IPS DF 19.7 (cell line): ENCODE measurements at places on chromosomes 13 and 19.

GRCh38 chr19:5074407-5074806 lies 105.5 kb downstream of the KDM4B start:
- DNase-seq, result no peak

DNA sequence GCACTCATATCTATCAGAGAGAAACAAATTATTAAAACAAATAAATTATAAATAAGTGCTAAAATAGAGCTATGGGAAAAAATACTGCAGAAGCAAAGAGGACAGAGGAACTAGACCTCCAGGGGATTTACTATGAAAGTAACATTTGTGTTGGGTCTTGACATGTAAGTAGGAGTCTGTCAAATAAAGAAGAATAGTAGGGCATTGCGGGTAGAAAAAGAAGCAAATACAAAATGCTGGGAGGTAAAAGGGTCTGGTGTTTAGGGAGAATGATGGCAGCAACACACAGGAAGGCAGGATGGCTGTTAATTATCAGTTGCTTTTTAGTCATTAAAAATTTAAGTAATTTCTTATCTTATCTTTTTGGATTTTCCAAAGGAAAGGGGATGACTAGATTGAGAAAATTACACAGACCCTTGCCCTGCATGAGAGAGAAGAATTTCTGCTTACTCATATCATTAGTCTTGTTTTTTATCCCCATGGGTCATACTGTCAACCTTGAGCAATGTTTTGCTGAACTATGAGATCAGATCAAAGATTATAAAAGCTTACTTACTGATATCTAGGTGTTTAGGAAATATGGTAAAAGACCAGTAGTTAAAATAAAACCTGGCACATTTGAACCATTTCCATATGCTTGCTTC lies 472.7 kb downstream of the DIAPH3 start:
- no peak for DNase-seq

DNA sequence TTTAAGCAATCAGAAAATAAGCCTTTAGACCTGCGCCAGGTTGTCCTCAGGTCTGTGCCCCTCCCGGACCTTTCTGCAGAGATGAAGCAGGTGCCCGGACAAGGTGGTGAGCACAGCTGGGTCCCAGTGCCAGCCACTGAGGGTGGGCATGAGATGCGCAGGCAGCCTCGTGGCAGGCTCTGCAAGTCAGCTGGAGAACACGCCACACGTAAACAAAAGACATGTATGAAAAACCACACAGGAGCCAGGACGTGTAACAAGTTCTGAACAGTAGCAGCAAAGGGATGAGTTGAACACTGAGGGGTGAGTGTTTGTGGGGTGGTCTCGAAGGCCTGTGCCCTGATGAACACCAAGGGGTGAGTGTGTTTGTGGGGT lies 68.8 kb upstream of the MCF2L start:
- no peak for DNase-seq

- no peak for DNase-seq
These were observed 11.0 kb downstream of the TMEM272 start for GRCh38 chr13:51833980-51834379.

- no peak for DNase-seq
These were observed 8.1 kb downstream of the ZNF766 start for GRCh38 chr19:52277471-52277870.

- DNase-seq, result no peak
These were observed 7.2 kb downstream of the GADD45B start for GRCh38 chr19:2483084-2483483.

- DNase-seq, result no peak
These were observed 857.4 kb downstream of the OLFM4 start for GRCh38 chr13:53885997-53886396.

GRCh38 chr19:5460748-5461147 lies 5.5 kb downstream of the ZNRF4 start:
- DNase-seq, result no peak

DNA sequence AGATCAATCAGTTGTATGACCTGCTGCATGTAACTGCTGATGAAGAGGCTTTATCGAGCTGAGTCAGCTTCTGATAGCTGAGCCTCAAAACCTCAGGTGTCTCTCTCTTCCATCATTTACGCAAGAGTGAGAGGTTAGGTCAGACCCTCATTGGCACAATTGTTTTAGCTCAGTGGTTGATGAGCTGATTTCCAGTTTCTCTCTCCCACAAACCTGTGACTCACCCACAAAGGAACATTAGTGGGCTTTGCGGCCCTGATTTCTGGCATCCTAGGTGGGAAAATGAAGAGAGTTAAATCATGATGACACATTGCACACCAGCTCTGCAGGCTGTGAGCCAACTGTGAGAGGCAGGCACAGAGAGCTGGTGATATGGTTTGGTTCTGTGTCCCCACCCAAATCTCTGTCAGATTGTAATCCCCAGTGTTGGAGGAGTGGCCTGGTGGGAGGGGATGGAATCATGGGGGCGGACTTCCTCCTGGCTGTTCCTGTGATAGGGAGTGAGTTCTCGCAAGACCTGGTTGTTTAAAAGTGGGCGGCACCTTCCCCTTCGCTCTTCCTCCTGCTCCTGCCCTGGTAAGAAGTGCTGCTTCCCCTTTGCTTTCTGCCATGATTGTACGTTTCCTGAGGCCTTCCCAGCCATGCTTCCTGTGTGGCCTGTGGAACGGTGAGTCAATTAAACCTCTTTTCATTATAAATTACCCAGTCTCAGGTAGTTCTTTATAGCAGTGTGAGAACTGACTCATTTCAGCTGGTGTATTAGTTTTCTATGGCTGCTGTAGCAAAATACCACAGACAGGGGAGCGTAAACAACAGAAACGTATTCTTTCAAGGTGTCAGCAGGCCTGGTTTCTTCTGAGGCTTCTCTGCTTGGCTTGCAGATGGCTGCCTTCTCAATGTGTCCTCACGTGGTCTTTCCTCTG lies 33.5 kb upstream of the TMTC4 start:
- no peak for DNase-seq

DNA sequence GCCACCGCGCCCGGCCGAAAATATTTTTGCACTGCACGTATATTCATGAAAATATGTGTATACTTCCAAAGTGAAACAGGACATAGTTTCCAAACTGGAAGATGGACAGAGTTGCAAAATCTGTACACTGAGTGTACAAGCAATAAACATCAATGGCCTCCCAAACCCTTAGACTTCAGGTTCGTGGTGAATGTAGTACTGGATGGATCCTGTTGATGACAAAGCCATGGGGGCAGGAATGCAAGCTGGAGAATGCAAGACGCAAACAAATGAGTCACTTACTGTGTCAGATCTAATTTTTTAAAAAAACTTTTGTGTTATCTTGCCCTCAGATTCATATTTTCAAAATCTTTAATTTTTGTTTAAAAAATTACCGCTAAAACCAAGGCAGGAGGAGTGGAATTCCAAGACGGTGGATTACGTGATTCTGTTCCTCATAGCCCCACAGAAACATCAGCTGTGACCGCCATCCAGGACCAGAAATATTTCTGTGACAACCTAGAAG lies 12.7 kb upstream of the LILRA2 start:
- DNase-seq, result no peak

GRCh38 chr13:98771838-98772611 lies 19.6 kb upstream of the SLC15A1 start:
- no peak for DNase-seq

GRCh38 chr13:44617648-44618047 lies 41.5 kb upstream of the TSC22D1 start:
- no peak for DNase-seq

DNA sequence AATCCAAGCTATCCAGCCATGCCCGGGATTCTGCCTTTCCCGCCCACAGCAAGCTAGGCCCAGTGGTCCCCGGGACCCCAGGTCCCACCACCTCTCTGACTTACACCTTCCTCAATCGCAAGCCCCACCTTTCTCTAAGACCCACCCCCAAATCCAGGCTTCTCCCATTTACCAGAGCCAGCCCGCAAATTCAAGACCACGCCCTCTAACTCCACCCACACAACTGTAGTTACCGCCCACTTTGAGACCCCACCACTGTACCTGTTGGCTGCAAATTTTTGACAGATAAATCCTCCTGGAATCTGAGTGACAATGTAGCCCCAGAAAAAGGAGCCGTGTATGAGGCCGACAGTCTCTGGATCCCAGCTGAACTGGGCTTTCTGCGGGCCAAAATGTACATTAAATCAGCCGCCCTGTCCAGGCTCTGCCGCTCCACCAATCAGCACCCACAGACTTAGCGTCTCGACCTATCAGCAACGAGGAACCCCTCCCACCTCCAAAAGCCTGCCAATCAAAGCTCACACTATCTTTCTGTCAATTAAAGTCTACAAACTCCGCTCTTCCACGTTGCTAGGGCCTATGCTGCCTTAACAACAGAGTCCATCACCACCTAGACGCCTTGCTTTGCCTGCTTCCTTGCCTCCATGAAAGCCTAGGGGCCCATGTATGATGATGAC lies 6.3 kb downstream of the SLC17A7 start:
- no peak for DNase-seq

DNA sequence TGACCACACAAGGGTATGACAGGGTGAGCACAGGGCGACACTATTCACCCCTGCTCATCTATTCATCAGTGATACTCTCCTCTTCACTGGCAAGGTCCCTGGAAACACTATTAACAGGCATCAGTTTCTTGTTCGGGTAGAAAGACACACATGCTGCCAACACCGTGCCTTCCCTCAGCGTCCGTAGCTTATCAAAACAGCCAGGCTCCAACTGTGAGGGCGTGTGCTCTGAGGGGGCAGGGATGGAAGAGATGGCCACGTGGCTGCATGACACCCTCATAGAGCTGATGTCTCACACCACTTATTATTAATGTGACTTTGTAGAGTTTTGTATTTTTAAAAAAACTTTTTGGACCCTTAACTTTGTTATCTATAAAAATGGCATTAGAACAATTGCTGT lies 160.3 kb downstream of the ITGBL1 start:
- DNase-seq, result no peak

DNA sequence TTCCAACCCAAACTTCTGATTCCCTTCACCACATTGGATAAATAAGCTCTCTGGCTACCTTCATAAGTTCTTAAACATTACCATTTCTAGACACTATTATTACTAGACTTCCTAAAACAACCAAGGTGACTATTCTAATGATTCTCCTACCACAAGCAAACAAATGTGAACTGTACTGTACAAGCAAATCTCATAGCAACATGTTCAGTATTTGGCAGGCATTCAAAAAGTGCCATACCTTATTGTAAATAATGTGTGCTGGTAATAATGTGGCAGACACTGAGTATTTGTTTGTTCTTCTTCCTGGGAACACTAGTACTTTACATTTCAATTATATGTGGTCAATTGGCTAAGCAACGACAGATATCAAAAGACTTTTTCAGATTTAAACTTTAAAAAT lies 986.0 kb upstream of the SPRY2 start:
- no peak for DNase-seq

GRCh38 chr13:33545492-33545891 lies 259.9 kb upstream of the STARD13 start:
- no peak for DNase-seq

DNA sequence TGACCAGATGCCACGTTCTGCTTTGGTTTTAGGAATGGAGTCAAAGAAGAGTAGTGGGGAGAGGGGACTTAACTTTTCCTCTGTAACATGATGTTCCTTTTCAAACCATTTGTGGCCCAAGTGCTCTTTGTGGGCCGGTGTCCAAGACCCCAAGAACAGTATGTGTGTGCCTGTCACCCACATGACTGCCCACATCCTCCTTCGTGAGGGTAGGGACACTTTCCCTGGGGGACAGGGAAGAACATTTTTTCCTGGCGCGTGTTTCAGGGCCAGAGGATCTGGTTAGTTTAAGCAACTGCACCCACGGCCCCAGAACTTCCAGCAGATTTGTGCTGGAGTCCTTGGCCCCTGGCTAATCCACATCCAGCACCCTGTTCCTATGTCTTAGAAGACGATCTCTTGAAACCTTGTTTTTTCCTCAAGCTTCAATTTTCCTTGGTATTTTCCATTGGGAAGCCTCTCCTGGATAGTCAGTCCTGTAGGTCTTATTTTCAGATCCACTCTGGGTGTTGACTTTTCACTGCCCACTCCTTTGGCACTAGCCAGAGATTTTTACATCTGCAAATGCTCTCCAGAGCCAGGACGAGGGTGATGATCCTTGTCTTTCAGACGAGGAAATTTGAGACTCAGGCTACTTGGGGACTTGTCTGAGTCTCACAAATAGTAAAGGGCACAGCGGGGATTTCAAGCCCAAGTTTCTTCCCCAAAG lies 10.8 kb upstream of the CCDC97 start:
- no peak for DNase-seq
